ENCODE measurements at places on chromosomes 6 and 20.
A peak's percentile ranks its signal among the peaks of the same experiment; 100 is the strongest.

- no peak for DNase-seq
These were observed 36.2 kb downstream of the JAG1 start for GRCh38 chr20:10637563-10637962.

DNA sequence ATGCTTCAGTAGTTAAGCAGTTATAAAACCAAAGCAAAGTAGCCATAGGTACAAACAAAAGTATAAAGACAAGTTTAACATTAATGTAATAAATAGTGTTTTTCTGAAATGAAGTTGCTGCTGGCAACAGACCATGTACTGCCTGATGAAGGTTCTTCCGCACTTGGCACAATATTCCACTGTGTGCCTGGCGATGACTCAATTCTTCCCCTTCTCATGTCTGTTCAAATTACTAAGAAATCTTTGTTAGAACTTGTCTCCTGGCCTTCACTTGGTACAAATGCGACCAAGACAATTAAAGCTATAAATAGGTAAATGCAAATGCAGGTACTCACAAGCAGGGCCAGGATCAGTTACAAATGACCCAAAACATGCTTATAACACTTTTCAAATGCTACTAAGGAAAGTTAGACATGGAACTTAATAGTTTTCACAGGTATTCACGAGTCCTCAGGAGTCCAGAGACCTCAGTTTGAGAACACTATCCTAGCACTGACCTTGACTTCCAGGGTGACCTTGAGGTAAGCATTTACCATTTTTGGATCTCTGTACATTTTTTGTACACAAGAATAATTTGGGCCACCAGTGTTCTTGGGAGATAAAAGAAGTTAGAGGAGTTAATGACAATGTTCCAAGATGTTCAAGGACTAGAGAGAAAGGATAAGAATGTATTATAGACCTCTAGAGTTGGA is 8.1 kb upstream of the DDR1 start:
- DNase-seq, result no peak

DNA sequence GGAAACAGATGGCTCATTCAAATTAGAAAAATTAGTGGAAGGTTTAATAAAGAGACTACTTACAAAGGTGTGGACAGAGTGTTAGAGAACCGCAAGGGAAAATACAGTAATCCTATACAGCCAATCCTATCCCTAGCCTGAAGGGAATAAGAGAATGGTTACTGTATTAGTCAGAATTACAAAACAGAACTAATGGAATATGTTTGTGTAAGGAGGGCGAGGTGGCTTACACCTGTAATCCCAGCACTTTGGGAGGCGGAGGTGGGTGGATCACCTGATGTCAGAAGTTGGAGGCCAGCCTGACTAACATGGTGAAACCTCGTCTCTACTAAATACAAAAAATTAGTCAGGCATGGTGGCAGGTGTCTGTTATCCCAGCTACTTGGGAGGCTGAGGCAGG is 16.3 kb upstream of the TRPC4AP start:
- DNase-seq, result no peak

GRCh38 chr6:129597023-129597713 is 112.8 kb downstream of the ARHGAP18 start:
- DNase-seq, result no peak

DNA sequence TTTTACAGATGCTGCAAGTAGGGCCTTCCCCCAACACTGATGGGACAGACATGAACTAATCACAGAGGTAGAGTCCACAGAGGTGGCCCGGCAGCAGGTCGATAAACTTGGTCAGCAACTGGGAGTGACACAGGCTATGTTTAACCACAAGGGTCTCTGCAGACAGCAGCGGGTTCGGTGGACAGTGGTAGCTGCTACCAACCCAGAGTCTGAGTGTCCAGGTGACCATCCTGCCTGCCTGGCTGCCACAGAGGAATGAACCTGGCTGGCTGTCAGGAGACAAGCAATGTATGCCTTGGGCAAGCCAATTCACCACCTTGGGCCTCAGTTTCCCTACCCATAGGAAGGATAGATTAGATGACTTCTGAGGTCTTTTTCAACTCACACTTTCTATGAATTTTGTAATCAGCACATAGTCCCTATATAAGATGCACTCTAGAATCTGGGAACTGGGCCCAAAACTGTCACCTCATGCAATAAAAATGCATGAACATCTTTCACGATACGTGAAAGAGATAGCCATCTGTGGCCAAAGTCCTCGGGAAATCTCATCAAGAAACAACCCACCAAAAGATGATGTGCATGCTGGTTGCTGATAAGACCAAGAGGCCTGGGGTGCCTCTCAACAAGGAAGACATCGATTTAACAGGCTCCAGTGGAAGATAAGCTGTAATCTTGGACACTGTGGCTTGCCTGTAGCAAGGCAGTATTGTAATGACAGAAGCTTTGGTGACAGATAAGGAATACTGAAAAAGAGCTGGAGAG is 30.5 kb downstream of the MDGA1 start:
- DNase-seq, result no peak

GRCh38 chr6:125170376-125170775 is 16.8 kb downstream of the TPD52L1 start:
- no peak for DNase-seq

DNA sequence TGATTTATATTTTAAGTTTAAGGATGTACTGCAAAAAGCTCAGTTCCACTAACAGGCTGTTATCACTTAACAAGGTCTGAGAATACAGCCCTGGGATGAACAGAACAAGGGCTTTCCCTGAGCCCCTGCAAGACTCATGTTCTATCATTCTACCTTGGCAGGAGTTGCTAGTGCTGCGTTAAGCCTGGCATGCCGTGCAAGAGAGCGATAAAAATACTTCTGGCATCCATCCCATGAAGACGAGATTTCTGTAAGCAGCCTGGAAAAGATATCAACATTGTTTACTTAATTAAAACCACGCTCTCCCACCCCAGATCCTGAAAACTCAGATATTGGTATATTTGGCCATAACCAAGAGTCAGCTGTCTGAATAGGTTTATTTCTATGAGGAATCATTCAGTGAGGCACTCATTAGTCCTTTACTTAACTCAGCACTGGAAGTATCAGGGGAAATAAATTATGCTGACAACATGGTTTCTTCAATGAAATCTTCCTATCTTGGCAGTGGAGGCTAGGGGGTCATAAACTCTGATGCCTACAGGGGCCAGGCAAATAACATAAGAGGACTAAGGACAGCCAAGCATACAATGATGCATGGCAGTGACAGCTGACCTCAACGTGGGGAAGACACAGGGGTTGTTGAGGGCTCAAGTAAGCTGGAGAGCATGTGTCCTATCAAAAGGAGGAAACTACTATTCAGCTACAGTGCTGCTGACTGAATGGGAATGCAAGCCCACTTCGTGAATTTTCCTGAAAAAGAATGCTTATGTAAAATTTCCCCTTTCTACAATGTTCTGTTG is 37.6 kb upstream of the LYRM2 start:
- DNase-seq, result peak; percentile 40

- no peak for DNase-seq
These were observed 175.0 kb downstream of the CARMIL1 start for GRCh38 chr6:25454136-25454535.

- DNase-seq, result no peak
These were observed 30.9 kb downstream of the KIAA1755 start for GRCh38 chr20:38229376-38230252.

DNA sequence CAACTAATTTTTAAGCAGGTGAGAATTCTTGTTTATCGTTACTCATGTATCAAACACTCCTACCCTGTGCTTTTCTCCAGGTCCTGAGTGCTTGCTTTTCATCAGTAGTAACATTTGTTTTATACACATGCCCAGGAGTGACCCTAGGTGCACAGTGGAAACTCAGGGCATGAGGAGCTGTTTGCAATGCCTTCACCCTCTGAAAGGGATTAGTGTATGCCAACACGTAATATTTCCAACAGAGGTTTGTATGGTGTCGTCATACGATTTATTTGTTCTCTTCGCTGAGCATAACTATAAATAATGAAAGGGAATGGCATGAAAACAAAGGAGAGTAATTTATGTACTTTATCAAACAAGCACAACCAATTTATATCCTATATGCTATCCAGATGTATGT is 537.4 kb upstream of the MMS22L start:
- no peak for DNase-seq

DNA sequence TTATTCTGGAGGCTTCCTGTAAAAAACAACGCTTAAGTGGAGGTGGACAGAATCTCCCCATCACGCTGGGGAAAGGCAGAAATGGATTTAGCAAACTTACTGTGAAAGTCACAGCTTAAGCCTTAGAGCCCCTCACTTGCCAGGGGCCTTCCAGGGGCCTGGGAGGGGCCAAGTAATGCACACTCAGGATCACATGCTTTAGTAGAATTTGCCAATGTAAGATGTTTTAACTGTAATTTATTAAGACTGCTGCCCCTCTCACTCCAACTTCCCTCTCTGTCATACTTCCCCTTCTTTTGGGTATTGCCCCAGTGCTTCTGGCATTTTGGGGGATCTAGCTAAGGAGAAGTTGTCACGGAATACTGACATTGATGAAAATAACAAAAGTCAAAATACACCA is 12.6 kb upstream of the ADA start:
- DNase-seq, result no peak

- DNase-seq, result no peak
These were observed 425.3 kb downstream of the EPM2A start for GRCh38 chr6:145309842-145310535.

DNA sequence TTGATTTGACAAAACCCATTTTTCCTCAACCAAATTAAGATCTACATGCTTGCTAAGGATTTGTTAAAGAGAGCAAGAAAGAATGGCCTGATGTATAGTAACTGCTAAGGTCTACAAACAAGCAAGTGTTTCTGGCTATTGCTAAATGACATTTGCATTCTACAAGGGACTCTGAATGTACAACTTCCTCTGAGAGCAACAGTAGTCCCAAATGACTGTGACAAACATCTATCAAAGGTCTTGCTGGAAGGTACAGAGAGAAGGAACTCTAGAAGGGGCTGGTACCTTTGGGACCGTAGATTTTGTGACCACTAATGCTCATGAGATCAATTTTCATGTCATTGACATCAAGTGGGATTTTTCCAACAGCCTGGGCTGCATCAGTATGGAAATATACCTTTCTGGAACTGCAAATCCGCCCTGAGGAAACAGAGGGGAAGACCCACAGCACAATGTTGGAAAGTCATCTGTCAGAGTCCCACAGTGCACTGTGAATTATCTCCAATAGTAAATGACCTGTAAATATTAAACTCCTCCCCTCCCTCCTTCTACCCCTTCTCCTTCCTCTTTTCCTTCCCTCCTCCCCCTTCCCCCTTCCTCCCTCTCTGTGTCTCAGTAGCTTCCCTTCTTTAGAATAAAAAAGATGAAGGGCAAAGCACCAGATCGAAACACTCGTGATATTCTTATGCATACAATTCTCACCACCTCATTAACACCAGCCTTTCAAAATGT is 15.9 kb upstream of the CPNE1 start:
- no peak for DNase-seq

- no peak for DNase-seq
These were observed 34.9 kb downstream of the AGPAT4 start for GRCh38 chr6:161239001-161239400.

- no peak for DNase-seq
These were observed 208.4 kb downstream of the ANKRD60 start for GRCh38 chr20:58019850-58020625.

- no peak for DNase-seq
These were observed 5.2 kb downstream of the OR11A1 start for GRCh38 chr6:29451471-29452193.

DNA sequence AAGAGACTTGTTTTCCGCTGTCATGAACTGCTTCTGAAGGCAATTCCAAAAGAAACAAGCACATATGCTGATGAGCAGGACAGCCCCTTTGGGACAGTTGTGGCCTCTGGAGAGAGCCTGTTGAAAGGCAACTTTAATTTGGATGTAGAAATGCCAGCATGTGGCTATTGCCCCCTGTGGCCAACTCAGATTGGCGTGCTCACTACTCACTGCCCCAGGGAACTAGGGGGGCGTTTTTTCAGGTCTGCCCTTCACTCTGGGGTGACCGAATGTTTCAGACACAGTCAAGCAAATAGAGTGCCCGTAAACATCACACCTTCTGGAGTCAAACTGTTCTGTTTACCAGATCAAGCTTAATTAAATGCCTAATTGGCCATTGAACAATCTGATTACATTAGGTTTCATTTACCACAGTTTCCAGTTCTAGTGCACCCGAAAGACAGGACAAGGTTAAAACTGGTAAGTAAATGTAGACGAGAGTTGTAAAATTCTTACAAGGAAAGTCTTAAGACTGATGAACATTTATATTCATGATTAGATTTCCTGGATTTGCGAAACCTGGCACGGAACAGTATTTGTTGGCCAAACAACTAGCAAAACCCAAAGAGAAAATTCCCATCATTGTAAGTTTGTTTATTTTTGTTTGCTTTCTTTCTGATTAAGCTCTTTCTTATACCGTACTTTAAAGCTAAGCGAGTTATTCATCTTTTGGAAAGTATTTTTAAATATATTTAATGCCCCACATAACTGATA is 75.9 kb upstream of the SYNJ2 start:
- DNase-seq, result no peak

- DNase-seq, result no peak
These were observed 105.8 kb upstream of the SPTLC3 start for GRCh38 chr20:12902992-12903391.

DNA sequence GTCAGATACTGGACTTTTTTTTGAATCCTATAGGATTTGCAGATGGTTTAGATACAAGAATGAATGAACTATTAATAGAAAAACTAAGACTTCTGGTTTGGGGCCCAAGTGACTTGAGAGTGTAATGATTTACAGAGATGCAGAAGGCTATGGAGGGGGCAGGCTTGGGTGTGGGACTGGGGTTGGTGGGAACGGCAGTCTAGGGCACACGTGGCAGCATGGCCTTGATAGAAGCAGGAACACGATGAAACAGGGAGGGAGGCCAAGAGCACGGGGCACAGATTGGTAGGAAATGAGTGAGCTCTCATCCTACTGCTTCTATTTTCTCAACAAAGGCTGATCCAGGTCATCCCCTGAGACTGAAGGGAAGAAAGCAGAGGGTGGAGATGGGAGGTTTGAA is 3.4 kb upstream of the UST start:
- no peak for DNase-seq

- DNase-seq, result no peak
These were observed 47.4 kb downstream of the TPD52L1 start for GRCh38 chr6:125200941-125201340.

DNA sequence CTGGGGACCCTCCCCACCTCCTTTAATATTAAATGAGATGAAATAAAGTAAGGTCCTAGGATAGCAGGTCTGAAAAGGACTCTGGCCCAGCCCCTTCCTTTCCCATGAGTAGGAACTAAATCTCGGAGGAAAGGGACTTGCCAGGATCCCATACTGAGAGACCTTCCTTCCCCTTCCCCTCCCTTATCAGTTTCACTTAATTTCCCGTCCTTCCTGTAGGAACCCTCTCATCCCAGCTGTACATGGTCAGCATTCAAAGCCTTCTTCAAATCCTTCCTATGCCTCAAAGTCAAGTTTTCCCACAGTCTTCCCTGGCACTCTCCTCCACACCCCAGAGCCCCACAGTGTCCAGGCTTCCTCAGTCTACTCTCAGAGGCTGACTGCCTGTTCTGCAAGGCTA is 71.3 kb upstream of the MYL9 start:
- DNase-seq, result no peak

DNA sequence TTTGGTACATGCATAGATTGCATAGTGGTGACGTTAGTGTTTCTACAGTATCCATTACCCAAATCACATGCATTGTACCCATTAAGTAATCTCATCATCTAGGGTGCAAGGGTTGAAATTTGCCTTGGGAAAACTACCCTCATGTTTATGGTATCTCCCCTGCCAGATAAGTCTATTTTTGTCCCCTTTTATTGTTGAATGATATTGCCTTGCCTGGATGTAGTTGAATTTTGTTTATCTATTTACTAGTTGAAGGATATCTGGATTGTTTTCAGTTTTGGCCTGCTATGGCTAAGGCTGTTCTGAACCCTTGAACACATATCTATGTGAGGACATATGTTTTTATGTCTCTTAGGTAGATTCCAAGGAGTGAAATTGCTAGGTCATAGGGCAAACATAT is 13.4 kb downstream of the HLA-DRB1 start:
- no peak for DNase-seq

Measured in left ventricle myocardium superior (tissue), 1 donor.